Immature natural killer cell (primary cell): ENCODE measurements at places on chromosomes 7 and 10.
A peak's percentile ranks its signal among the peaks of the same experiment; 100 is the strongest.

DNA sequence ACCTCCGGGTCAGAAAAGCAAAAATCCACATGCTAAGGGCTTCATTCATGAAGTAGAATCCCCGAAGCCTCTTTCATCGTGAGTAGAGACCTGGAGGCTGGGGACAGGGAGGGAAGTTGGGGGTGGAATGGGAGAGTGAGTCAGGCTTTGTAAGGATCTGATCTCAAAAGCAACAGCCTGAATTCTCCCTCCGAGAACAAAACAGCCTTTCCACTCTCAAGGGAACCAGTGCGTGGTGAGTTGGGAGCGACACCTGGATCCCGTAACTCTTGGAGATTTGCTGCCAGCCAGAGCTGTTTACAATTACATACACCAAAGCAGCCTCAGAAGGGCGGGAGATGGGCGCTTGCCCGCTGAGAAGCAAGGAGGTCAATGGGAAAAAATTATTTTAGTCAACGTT lies 10.8 kb downstream of the AFAP1L2 start:
- DNase-seq: no peak

DNA sequence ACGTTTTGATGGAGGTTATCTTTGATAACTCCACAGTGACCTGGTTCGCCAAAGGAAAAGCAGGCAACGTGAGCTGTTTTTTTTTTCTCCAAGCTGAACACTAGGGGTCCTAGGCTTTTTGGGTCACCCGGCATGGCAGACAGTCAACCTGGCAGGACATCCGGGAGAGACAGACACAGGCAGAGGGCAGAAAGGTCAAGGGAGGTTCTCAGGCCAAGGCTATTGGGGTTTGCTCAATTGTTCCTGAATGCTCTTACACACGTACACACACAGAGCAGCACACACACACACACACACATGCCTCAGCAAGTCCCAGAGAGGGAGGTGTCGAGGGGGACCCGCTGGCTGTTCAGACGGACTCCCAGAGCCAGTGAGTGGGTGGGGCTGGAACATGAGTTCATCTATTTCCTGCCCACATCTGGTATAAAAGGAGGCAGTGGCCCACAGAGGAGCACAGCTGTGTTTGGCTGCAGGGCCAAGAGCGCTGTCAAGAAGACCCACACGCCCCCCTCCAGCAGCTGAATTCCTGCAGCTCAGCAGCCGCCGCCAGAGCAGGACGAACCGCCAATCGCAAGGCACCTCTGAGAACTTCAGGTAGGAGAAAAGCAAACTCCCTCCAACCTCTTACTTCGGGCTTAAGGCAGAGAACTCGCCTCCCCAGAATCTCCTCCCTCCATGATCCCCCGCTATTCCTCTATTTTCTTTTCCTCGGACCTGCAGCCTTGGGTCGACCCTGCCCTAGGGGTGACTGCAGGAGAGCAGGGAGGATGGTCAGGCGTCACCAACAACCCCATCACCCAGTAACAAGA lies at the start of gene SERPINE1:
Gene SERPINE1 (plus strand): TSS at position 454 of the 809 bp plus-strand sequence. CDS start 1,290 bp downstream, outside the sequence.
- DNase-seq: peak; percentile 66

- no peak for DNase-seq
These were observed 20.5 kb downstream of the YKT6 start for GRCh38 chr7:44221231-44221791.

- no peak for DNase-seq
These were observed 325.7 kb downstream of the PARD3 start for GRCh38 chr10:34489411-34489810.

- no peak for DNase-seq
These were observed 229.6 kb downstream of the BAMBI start for GRCh38 chr10:28906934-28907333.

GRCh38 chr7:98240961-98241673 lies 10.9 kb downstream of the TECPR1 start:
- no peak for DNase-seq

DNA sequence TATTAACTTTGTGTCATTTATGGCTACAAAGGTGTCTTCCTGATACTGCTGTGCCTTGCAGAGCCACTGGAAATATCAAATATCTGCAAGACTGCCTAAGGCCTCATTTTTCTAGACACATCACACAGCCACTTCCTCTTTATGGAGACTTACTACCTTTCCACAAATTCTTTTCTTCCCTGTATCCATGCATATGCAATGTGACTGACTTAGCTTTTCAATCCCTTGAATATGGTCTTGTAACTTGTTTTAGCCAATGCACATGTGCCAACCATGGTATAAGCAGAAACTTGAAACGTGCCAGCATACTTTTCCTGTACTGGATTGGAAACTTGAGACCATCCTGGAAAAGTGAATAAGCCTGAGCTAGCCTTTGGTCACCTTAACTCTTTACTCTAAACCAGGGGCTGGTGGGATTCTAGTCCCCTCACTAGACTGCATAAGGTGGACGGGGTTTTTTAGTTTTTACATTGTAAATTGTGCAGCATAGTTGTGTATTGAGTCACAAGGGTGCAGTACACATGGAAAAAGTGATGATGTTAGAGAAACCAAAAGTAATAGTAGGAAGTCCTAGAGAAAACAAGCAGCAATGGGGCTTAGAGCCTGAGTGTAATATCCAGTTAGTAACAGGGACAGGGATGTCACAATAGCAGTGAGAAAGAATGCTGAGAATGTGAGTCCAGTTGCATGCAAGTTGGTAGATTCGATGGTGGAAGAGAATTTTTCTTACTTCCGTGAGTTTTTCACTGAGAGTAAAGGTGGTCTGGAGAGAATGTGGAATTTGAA lies 879.5 kb downstream of the SORCS1 start:
- no peak for DNase-seq

DNA sequence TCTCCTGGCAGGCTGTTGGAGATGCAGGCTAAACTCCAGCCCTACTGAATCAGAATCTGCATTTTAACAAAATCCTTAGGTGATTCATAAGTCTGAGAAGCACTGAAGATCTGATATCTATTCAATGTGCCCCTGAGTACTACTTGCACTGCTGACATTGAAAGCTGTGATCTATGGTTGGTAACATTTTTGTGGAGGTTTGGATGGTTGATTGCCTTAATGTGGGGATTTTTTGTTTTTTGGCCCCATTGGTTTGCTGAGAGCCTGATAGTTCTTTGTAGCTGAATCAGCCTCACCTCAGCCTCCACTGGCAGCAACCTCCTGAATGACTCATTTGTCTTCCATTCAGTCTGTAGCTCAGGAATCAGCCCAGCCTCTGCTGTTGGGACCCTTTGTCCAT lies 14.7 kb upstream of the LRRN3 start:
- no peak for DNase-seq

DNA sequence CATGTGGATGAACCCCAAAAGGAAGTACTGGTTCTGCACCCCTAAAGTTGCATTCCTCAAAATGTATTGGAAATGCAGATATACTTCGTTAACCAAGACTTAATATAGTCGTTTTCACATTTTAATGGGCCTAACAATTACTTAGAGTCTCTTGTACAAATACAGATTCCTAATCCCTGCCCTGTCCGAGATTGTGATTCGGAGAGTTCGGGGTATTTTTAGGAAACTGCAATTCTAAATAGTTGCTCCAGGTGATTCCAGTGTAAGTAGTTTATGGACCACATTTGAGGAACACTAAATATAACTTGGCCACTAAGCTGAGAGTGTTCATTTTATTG lies 830 bp downstream of the TRUB1 start:
- no peak for DNase-seq

GRCh38 chr10:133070405-133070804 lies 17.3 kb upstream of the ADGRA1 start:
- DNase-seq: no peak

- no peak for DNase-seq
These were observed 651.8 kb downstream of the PARD3 start for GRCh38 chr10:34163075-34163905.

DNA sequence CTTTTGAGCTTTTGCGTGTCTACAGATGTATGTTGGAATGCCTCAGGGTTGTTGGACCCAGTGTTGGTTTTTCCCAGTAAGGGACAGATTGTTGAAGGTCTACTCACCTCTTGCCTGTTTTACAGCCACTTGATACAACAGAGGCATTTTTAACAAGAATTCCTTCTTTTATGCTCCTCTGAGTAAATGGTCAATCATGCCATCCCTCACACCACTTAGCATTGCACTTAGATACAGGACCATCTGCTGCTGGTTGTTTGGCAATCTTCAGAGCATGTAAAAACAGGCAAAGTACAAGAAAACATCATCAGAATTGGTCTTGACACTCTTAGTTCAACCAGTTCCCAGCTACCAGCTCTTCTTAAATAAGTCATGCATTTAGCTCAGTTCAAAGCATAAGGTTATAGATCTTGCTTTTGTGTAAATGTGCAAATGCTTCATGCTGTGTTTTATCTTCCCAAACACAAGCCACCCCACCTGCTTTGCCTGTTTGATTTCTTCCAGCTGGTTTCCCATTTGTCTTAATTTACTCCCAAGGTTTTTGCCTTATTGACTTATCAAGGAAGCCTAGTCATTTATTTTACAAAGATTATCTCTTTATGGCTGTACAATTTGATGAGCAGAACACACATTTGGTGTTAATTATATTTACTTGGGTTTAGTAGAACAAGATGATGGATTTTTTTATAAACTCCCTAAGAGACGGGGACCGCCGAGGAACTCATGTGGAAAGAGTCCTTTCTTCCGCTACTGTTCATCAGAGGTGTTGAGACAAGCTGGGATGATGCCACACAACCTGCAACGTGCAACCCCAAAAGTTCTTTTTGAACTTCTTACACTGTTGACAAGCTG lies 136.6 kb downstream of the AHR start:
- DNase-seq: no peak

DNA sequence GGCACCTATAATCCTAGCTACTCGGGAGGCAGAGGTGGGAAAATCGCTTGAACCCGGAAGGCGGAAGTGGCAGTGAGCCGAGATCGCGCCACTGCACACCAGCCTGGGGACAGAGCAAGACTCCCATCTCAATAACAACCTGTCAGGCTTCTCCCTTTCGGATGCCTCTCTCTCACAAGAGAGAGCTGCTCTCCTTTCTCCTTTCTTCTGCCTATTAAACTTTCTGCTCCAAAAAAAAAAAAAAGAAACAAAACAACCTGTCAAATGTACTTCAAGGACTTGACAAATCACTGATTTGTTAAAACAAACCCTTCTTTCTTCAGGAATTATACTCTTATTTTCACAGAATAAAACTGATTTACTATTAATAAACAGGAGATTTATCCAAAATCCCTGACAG lies 3.6 kb downstream of the PSAP start:
- no peak for DNase-seq

DNA sequence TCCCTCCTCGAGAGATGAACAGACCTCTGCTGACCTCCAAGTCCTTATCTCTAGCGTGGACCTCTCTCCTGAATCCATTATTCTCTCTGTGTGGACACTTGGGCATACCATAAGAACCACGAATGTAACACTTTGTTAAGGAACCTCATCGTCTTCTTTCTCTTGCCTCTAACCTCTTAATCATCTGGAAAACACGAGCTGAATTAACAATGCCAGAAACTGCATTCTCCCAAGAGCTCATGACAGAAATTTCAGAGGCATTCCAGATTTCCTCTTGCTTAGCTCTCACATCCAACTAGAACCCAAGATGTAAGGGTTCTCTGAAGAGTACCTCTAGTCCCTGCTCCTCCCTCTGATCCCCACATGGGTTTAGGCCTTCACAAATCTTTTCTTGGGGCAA lies 101.5 kb downstream of the TRIL start:
- DNase-seq: no peak

- DNase-seq: no peak
These were observed 83.9 kb downstream of the FGFR2 start for GRCh38 chr10:121514141-121514865.

GRCh38 chr10:45420453-45421192 lies 46.6 kb downstream of the ALOX5 start:
- DNase-seq: peak; percentile 42

DNA sequence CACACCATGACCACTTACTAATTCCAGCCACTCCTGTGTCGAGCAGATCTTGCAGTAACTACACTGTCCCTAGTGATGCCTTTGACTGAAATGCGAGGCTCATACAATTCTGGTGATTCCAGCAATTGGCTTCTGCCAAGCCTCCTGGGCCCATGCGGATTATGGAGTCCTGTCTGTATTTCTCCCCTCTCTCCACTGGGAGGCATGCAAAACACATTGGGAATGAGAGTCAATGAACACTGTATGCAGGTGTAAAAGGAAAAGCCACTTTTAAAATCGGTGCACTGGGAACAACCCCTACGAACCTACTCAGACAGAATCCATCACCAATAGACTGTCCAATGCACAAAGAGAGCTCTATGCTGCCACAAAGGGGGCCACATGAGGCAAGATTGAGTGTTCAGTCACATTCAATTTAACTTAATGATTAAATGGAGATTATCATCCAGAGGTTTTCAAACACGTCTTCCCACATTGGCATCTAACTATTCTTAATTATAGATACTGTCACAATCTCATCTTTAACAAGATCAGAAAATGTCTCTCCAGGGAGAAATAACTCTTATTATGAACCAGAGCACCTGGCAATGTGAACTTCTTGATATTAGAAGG lies 550.6 kb downstream of the GLRX3 start:
- DNase-seq: no peak
